ENCODE measurements at places on chromosomes 4 and X.

DNA sequence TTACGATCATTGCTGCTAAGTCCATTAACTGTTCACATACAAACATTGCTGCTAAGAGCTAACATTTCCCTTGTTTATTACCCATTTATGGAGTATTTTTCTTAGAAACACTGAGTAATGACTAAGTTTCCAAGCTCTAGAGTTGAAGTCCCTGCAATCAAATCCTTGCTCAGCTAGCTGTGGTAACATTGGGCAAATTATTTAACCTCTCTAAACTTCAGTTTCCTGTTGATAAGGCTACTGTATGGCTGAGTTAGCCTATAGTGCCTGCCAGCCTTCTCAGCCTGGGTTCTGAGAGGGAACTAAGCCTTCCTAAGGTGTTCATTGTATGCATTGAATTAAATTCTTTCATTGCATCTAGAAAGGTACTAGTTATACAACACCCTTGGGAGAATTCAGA lies 15.2 kb upstream of the SCOC start:
- DNase-seq = no peak

DNA sequence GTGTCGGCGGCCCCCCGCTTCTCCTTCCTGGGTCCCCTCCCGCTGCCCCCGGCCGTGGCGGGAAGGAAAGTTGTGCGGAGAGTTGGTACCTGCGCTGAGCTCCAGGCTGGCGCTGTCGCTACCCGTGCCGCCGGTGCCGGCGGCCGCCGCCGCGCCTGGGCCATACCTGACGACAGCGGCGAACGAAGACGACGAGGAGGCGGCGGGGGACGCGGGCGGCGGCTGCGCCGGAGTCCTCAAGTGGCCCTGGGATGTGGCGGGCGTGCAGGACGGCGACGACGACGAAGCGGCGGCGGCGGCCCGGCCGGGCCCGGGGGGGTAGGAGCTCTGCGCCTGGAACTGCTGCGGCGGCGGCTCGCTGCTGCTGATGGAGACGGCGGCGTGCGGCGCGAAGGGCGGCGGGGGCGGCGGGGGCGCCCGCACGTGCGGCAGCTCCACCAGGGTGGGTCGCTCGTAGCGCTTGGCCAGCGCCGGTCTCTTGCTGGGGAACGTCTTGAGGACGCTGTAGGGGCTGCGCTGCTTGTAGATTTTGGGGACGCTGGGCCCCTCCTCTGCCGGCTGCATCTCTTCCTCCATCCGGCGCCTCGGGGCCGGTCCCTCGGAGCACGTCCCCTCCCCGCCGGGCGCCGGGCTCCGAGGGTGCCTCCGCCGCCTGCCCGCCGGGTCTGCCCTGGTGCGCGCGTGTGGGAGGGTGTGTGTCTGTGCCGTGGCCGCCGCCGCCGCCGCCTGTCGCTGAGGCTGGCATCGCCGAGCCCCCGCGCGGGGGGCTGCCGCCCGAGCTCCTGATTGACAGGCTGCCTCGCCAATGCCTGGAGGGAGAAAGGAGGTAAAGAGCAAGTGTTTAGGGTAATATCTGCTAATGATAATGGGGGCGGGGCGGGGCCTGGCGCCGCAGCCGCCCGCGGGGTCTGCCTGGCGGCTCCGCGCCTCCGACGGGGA lies 618 bp downstream of the BEND4 start:
- DNase-seq = no peak

DNA sequence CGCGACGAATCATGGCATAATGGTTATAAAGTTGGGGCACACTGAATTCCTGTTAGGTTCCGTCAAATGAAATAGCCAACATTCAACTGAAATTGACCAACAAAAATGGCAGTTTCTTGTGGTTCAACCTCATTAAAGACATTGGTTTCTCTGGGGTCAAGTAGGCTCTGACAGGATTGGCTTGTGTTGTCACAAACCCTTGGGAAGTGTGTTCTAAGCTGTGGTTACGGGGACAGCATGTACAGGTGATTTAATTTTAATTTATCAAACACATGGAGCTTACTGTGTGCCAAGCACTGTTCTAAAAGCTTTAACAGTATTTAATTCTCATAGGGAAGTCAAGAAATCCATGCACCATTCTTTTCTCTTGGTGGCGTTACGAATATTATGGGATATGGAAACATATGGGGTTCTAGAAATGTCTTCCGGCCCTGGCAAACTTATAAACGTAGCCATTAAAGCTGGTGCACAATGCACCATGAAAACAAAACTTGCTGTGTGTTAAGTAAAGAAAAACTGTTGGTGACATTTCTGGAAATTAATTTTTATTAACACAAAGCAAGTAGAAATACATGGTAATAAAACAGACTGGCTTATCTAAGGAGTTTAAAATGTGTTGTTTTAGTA lies 891 bp downstream of the XK start:
- no peak for DNase-seq

DNA sequence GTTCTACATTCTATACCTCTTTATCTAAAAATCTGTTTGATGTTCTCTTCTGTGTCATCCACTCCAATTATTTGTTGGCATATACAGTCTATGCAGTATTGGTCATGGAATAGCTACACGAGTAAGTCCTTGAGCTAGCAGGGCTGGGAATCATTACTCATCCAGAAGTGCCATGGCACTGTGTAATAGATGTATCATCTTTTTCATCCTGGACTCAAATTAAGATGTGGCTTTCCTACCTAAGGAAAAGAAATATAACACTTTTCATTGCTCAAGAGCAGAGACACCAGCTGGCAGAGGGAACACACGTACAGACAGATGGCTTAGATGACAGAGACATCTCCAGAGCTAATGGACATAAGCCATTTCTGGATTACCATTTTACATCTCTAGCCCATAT lies 159.8 kb downstream of the FAM13A start:
- DNase-seq = no peak

GRCh38 chr4:150366487-150366999 lies 215.4 kb upstream of the MAB21L2 start:
- no peak for DNase-seq

DNA sequence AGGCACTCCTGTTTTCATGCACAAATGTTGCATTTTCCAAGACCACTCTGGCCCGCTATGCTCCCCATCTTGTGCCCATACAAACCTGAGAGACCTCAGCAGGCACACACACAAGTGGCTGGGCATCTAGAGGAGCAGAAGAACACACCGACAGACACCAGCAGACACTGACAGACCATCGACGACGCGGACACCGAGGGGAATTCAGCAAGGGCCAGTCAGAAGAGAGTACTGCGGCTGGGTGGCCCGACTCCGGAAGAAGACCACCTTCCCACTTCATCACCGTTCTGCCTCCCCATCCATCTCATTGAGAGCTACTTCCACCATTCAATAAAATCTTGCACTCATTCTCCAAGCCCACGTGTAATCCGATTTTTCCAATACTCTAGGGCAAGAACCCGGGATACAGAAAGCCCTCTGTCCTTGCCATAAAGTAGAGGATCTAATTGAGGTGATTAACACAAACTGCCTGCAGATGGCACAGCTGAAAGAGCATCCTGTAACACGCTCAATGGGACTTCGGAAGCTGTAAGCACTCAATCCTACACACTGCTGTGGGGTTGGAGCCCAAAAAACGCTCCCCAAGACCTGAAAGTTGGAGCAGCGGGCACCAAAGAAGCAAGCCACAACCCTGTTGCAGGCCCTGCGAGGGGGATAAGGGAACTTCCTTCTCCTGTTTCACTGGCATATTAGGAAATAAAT lies 780.9 kb downstream of the ARAP2 start:
- no peak for DNase-seq

GRCh38 chr4:48103483-48104139 lies 30.4 kb downstream of the TXK start:
- DNase-seq = no peak

GRCh38 chr4:39442998-39443397 lies 15.7 kb downstream of the RPL9 start:
- DNase-seq = no peak

GRCh38 chr4:77310931-77311330 lies 153.9 kb downstream of the CCNG2 start:
- peak; percentile 1 for DNase-seq

DNA sequence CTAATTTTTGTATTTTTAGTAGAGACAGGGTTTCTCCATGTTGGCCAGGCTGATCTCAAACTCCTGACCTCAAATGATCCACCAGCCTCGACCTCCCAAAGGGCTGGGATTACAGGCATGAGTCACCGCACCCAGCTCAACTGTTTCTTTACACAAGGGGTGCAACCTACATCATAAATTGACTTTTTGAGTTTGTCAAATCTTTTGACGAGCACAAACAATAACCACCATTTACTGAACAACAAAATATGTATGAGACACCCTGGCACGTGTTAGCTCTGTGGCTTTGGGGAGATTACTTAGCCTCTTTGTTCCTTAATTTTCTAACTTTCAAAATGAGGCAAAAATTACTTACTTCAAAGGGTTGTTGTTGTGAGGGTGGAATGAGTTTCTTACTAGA lies 23.5 kb upstream of the SLC34A2 start:
- DNase-seq = no peak

- peak; percentile 27 for DNase-seq
Measured at GRCh38 chr4:21507439-21507838, 441.1 kb downstream of the KCNIP4 start.

DNA sequence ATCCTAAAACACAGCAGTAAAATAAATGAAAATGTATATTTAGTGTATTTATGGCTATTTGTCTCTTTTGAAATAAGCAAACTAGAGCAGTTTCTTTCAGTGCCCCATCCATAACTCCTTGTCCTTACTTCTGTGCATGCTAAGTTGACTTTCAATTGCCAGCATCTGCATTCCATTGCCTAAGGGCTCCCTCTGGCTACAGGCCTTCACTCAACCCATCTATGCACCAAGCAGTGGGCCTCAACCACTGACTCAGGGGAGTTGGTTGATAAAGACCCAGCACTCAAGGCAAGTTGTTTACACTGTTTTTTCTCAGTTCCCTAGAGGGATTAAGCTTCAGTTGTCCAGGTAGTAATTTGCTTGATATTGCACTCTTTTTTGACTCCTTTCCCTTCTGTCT lies 265.7 kb downstream of the IQCM start:
- peak; percentile 26 for DNase-seq

DNA sequence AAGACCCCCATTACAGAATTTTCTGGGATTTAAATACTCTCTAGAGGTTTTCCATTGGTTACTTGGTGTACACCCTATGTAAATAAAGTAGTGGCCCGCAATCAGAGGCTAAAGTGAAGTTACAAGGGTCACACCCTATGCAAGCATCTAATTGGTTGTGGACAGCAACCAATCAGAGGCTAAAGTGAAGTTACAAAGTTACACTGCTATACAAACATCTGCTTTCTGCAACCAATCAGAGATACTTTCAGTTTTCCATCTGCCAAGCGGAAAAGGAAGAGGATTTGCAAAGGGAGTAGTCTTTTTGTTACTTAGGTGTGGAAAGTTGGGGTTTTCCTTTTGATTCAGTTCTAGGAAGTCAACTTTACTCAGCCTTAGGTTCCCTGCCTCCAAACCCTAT lies 2.0 kb upstream of the ATRX start:
- DNase-seq = no peak
